RWPE1 (cell line): ENCODE measurements at places on chromosomes 3 and 15.

GRCh38 chr3:185813205-185813604, 11.6 kb downstream of the IGF2BP2 start:
- DNase-seq, result no peak

DNA sequence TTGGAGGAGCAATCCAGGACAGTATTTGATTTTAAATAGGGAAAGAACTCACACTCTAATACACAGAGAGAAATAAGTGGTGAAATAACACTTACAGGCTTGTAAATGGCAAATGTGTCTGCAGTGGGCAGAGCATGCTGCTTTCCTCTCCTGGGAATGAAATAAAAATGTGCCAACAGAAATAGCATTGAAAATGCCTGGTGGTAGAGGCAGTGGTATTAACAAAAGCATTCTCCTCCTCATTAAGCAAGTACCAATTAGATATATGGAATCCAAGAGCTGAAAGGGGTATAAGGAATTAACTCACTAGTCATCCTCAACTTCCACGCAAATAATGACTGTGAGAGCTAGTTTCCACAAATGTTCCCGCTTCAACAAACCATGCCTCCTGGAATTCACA, 364.1 kb upstream of the KCNMB2 start:
- no peak for DNase-seq

DNA sequence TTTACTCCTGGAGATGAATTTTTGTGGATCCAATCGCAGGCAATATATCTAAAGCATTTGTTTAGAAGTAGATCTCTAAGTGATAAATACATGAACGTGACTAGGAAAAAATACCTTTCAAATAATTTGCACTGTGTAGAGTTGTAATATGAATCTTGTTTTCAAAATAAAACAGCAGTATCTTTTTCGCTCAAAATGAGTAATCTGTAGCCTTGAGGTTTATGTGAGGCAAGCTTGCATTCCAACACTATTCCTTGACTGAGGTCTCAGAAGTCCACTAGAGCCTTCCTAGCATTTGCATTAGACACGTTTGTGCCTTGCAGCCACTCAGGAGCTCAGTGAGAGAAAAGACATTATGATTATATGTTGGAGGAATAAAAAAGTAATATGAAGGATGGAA, 138.3 kb upstream of the ROBO1 start:
- DNase-seq, result no peak

DNA sequence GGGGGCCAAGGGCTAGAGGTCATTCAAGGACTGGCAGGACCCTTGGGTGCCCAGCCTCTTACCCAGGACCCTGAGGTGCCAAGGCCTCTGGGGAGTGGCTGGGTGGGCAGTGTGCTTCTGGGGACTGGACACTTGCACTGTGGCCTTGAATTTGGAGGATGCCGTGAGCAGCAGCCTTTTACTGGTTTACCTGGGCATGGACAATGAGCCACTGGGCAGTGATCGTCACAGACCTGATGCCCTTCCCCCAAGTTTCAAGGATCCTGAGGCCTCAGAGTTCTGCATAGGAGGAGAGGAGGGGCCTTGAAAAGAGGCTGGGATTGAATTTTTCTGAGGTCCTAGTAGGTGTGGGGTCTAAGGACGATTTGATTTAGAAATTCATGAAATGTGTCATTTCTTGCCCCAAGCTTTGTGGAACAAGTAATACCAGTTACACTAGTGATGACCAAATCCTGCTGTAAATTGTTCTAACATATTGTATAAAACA, 146.1 kb upstream of the TPM1 start:
- DNase-seq, result peak; percentile 79

- DNase-seq, result peak; percentile 11
Observed at GRCh38 chr3:119469418-119470189, 841 bp downstream of the POGLUT1 start.

DNA sequence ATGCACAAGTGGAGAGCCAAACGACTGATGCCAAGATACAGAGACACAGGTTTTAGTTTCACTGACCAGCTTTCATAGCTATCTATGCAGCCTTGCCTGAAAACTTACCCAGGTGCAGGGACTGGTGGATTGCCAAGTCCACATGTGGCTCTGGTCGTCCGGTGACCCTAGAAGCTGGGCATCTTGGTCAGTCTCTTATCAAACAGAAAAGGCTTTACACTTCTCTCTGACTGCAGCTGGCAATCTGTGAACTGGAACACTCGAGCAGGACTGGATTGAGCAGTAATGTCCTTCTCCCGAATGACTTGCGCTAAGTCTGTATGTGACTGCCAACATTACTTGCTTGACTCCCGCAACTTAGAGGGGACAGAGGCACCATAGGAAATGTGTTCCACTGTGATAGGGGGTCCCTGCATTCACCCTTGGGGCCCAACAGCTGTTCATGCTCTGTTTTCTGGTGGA, 63.0 kb upstream of the SIAH2 start:
- no peak for DNase-seq
